Smooth muscle cell of the pulmonary artery (primary cell): ENCODE measurements at places on chromosomes 4 and X. TPM values are rescaled to one million over a fixed set of nuclear protein-coding genes. Genes with fewer than 3 reads are reported as not detected.

The TMPRSS11E gene
- total RNA-seq = not detected in 2 replicates

The EGF gene
- total RNA-seq = 0.36 and 1.0 TPM in 2 replicates

The NRK gene
- total RNA-seq = 0.26 and 1.1 TPM in 2 replicates

The CXCL6 gene
- 19.6 and 184 TPM in 2 replicates for total RNA-seq

The MAGIX gene
- total RNA-seq = 2.2 and 4.2 TPM in 2 replicates

The BEX5 gene
- not detected in 2 replicates for total RNA-seq

The ELK1 gene
- 20.4 and 27.5 TPM in 2 replicates for total RNA-seq

The GLUD2 gene
- 1.7 and 2.0 TPM in 2 replicates for total RNA-seq

The HAND2 gene
- total RNA-seq = 5.4 and 6.9 TPM in 2 replicates

The BBS12 gene
- 4.7 and 7.9 TPM in 2 replicates for total RNA-seq

The TXK gene
- 0.23 and 0.26 TPM in 2 replicates for total RNA-seq

The SUPT20HL1 gene
- total RNA-seq = 0.07 TPM in 1 of 2 replicates, not detected in the other

The DMP1 gene
- not detected in 2 replicates for total RNA-seq

The PCDH18 gene
- total RNA-seq = 29.1 and 119 TPM in 2 replicates

The PASD1 gene
- not detected in 2 replicates for total RNA-seq

The TENT5D gene
- not detected in 2 replicates for total RNA-seq

The COL4A5 gene
- total RNA-seq = 130 and 267 TPM in 2 replicates

The XAGE1B gene
- not detected in 2 replicates for total RNA-seq

The GATA1 gene
- total RNA-seq = not detected in 2 replicates

The MAP7D2 gene
- total RNA-seq = 0.03 and 0.07 TPM in 2 replicates

The IDH3G gene
- total RNA-seq = 51.0 and 63.9 TPM in 2 replicates

The SERPINA7 gene
- total RNA-seq = not detected in 2 replicates

The GRID2 gene
- 0.10 and 0.26 TPM in 2 replicates for total RNA-seq

The HSPA4L gene
- 11.3 and 17.0 TPM in 2 replicates for total RNA-seq

The NDNF gene
- total RNA-seq = 0.56 and 4.9 TPM in 2 replicates

The DDX53 gene
- total RNA-seq = not detected in 2 replicates

The CT45A5 gene
- total RNA-seq = not detected in 2 replicates

The TECRL gene
- not detected in 2 replicates for total RNA-seq
